ENCODE measurements at places on chromosomes 6 and 20.

DNA sequence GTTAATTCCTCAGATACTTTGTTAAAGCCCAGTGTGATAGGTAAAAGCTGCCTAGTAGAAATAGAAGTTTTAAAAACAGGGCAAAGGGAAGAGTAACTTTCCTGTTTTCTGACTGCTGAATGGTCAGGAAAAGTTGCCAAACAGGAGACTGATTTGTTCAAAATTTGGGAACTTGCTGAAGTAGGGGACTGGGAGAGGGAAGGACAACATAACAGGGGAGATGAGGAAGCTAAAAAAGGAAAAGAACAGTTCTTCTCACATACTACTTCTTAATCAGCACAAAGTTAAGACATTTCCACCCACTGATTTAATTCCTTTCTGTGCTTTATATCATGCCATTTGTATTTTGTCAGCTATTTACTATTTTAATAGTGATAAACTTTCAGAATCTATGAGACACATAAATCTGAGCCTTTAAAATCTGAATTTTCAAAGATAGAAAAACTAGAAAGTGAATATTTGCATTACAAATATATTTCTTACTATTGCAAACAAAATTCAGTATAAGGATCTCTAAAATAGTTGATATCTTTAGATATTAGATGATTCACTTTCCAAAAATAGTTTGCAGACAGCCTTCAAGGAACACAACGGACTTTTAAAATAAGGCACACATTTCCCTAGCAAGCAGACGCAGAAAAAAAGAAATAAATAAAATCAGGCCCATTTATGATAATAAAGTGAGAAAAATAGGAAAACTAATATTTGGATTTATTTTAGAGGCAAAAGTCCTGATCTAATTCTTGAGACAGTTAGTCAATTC is 36.9 kb upstream of the SLC16A10 start:
- no peak for DNase-seq

GRCh38 chr6:11758878-11759277 is 19.7 kb downstream of the ADTRP start:
- DNase-seq: no peak

DNA sequence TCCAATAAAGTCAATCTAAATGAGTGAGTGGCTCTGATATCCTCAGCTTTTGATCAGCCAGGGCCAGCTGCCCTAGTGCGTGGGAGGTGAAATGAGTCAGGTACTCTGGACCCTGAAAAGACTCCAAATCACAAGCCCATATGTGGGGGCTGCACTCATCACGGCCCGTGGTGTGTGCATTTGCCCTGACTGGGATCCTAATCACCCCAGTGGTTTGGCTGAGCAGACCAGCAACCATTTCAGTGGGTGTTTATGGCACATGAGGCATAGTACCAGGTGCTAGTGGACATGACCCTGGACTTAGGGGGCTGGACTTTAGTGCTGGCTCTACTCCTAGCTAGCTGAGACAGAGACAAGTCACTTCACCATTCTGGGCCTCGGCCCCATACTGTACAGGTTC is 39.4 kb downstream of the SCML4 start:
- DNase-seq: no peak

GRCh38 chr6:43262000-43262779 is 18.9 kb downstream of the TTBK1 start:
- DNase-seq: no peak
